COLO829 (cell line): ENCODE measurements at places on chromosomes 1 and 21.

- DNase-seq = no peak
These were observed 29.0 kb downstream of the DUSP10 start for GRCh38 chr1:221712776-221713431.

- DNase-seq = no peak
These were observed 2.3 kb upstream of the SLC2A5 start for GRCh38 chr1:9071554-9072235.

- no peak for DNase-seq
These were observed 32.1 kb upstream of the HIVEP3 start for GRCh38 chr1:41950820-41951219.

DNA sequence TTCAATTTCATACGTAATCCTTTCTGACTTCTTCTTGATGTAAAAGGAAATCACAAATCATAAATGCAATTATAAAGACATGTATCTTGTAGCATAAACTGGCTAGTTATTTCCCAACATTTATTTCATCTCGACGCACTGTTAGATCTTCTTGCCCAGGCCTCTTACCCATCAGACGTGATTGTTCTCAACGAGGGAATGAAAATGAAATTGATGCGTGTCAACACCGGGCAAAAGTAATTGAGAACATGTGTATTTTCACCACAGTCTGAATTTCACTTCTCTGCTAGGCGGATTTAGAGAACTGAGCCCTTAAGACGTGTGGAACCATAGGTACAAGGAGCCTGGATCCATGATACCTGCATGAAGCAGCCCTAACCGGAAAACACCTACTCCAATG lies 519.7 kb downstream of the KCNT2 start:
- no peak for DNase-seq

DNA sequence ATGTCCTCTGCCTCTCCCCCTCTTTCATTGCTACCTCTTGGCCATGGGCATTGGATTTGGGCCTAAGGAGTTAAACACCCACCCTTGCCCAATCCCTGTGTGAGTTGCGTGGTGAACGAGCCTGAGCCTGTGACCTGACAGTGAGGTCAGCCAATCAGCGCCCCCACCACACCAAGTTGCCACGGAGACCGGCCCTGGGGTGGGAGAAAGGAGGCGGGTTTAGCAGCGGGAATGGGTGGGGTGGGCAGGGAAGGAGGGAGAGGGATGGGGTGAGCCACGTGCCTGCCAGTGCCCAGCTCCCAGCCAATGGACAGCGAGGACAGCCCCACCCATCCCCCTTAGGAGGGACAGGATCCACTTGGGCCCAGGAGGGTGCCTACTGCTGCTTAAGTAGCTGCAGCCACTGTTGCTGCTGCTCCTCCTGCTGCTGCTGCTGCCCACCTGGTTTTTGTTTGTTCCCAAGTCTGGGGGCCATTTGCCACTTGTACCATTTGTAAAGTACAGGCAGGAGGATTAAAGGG lies 9.5 kb downstream of the ZBTB7B start:
- DNase-seq = no peak

DNA sequence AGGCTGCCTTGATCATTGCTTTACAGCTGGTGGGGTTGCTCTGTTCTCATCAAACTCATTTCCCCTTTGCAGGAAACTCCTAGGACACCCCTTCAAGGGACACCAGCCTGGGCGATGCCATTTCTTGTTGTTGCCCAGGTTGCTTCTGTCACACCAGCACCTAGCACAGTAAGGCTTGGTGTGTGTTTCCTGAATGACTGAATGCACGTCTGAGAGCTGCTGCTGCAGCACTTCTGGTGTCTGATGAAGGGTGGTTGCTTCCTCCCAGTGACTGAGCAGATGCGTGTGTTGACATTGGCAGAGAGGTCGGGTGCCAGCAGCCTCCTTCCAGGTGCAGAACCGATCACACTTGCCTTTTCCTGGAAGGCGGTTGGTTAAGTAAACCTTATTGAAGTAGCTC lies 477.4 kb downstream of the CAMTA1 start:
- no peak for DNase-seq

DNA sequence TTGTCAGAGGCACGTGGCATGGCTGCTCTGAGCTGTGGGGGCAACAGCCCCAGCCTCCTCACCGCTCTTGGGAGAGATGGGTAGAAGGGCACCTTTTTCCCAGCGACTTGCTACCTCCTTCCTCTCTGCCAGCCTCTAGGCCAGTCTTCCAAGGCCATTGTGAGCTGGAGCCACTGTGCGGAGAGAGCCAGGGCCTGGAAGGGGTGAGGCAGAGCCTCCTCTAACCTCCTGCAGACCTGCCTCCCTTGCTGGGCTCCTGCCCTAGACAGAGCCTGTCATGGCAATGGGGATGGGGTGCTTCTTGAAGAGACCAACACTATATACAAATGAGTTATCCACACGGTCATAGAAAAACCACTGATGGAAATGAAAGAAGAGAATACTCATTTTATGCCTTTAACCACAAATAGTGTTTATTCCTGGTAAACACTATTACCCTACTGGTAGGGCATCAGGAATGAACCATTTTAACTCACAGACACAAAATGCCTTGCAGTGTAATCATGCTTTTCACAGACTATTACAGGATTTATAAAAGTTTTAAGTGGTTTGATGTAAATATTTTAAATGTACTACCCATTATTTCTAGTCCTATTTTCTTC lies 5.0 kb upstream of the IGFN1 start:
- DNase-seq = no peak
